Vagina (tissue), 2 donors: ENCODE measurements at places on chromosomes 1 and 21. TPM values are rescaled to one million over a fixed set of nuclear protein-coding genes. Genes with fewer than 3 reads are reported as not detected.

DNA sequence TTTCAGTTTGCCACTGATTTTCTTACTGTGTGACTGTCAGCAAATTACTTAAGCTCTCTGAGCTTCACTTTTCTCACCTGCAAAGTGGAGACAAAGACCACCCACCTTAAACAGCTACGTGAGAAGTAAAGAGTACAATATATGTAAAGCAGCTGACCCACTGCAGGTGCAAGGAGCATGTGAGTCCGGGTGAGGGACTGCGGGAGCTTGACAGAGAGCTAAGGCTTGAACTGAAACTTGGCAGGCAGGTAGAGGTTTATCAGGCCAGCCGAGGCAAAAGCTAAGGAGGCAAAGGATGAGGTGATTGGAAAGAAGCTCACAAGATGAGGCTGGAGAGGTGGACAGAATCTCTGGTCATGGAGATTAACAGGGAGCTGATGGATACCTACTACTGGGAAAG lies 36.6 kb downstream of the NIBAN1 start:
- DNase-seq, result no peak

DNA sequence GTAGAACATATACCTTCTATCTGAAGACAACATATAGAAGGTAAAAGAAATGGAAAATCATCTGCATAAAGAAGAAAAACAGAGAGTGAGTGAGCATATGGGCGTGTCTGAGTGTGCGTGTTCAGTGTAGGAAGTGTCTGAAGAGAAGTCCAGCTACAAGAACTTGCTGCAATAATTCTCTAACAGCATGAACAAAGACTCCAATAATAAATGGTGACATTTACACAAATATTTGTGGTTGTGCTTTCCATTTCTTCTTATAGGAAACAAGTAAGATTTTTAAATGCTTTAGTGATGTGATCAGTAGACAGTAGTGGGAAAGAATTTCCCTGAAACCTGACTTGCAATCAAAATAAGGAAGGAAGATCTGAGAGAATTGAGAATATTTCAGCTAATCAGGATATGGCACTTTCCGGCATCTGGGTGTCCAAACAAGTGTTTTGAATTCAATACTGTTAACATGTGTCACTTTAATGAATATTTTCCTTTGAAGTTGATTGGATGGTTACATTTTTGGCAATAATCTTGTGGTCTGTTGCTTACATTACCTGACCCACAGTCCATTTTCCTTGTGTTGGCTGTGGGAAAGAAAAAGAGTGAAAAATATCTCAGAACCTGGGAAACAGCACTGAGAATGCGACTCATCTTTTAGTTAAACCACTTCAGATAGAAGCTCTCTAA lies 154.0 kb downstream of the TGFB2 start:
- no peak for DNase-seq

DNA sequence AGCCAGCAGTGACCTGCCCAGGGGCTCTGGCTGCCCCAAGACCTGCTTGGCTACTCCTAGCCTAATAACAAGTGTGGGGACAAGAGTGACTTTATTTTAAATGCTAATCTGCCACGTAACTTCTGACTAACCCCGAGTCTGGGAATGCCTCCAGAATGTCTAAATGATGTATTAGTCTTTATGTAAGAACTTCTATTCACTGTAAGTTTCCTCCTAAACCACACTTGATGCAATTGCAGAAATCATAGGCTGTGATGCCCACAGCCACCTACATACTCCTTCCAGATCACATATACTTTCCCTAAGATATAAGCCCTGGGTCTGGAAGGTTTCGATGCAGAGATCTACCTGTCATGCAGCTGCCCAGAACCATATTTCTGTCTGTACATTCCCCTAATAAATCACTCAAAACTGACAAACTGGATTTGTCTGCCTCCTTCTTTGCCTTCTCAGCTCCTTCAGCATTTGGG lies 5.9 kb upstream of the VPS45 start:
- no peak for DNase-seq

DNA sequence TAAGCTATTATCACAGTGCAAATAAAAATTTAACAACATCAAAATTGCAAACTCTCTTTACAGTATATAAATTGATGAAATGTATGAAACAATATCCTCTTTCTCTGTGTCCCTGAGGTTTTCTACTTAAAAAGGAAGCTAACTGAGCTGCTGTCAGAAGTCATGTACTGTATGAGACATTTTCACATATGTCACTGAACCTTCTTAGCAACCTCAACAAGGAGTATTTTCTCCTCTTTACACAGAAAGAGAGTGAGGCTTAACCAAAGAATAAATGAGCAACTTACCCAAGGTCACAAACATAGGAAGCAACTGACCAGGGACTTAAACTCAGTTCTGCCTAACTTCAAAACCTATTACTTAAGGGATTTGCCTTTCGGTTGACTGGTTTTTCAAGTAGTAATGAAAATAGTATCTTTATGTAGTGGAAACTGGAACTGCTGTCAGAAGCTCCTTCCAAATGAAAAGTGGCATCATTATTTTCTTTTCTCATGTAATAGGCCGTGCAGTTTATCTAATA lies 288.9 kb downstream of the LRRIQ3 start:
- no peak for DNase-seq

DNA sequence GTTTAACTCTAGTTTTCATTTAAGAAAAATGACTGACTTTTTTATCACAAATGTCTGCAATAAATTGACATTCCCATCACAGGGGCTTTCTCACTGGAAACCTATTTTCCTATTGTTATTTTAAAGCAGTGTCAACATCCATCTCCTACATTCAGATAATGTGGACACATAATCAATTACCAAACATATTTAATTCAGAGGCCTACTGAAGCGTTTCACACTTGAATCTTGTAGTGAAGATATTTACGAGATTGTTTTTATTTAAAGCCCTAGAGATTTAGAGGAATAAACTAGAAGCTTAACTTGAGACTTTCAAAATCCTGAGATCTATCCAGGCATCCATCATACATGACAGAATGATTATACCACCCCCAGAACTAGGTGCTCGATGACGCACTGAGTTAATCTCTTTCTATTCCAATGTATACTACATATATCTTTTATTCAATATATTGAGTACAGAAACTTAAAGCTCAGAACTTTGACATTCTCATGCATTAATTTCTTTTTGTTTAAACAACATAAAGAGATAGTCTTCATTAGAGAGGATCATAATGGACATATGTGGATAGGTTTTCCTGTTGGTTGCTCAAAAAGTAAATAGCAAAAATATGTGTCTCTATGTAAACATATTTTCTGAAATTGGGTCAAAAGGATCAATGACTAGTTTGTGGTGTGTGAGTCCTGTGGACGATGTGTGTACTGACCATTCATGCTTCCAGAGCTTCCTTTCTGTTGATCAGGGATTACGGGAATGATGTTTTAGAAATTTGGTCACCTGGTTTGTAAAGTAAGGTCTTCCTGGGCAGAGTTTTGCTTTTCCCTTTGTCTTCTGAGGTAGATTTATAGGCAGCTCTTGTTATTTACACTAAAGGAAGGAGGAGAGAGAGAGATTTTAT lies 171.5 kb upstream of the HMCN1 start:
- DNase-seq, result no peak

DNA sequence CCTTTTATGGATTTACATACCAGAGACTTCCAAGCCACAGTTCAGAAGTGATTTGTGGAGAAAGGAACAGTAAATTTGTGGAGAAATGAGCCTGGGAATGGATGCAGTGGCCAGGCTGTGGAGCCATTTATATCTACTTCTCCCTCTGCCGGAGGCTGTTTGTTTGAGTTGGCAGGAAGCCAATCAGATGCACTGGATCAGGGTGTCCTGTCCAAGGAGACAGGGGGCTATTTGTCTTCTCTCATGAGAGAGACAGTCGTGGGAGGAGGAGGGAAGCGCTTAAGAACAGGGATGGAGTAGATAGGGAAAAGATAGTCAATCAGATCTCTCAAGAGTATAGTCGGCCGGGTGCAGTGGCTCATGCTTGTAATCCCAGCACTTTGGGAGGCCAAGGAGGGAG lies 2.8 kb upstream of the HAPLN2 start:
- DNase-seq, result no peak

DNA sequence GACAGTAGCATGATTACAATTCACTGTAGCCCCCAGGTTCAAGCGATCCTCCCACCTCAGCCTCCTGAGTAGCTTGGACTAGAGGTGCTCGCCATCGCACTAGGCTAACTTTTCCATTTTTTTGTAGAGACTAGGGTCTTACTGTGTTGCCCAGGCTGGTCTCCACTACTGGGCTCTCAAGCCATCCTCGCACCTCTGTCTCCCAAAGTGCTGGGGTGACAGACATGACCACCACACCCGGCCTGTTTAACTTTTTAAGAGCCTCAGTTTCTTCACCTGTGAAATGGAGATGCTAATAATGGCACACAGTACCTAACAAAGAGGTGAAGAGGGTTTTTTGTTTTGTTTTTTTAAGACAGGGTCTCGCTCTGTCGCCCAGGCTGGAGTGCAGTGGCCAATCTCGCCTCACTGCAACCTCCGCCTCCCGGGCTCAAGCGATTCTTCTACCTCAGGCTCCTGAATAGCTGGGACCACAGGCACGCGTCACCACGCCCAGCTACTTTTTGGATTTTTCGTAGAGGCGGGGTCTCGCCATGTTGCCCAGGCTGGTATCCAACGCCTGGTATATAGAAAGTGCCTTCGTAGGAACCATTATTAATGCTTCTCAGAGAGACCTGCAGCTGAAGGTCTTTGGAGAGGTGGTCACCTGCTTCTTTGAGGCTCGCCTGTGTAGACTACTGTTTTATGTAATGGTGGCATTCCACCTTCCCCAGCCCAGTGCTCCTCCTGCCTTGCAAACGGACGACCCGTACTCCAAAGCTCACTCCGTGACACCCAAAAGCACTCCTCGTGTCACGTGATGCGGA lies 567 bp downstream of the PMVK start:
- no peak for DNase-seq

DNA sequence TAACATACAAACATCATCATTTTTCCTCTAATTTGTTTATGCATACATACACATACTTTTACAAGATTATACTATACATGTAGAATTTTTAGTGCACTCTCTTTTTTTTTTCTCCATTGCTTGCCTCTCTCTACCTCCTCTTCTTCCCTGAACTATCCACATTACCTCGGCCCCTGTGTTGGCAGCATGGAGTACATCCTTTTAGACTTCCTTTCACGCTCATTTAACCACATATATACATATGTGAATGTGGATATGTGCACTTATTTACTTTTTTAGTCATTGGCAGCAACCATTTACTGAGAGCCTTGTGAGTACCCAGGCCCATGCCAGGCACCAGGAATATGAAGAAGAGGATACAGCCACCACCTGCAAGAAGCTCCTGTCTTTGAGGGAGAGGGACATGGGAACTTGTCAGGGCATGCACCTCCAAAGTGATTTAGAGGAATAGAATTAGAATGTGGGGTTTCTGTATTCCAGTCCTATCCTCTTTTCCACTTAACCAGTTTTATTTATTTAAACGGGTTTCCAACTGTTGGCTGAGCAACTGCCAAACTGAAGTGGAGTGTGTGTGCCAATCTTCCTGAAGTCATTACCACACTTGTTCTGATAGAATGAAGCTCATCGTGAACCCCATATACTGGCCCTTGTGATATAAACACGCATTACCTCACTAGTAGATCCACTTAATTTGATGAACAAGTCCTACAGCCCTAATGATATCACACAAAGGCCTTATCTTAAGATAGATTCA lies 212.6 kb downstream of the TNR start:
- no peak for DNase-seq

DNA sequence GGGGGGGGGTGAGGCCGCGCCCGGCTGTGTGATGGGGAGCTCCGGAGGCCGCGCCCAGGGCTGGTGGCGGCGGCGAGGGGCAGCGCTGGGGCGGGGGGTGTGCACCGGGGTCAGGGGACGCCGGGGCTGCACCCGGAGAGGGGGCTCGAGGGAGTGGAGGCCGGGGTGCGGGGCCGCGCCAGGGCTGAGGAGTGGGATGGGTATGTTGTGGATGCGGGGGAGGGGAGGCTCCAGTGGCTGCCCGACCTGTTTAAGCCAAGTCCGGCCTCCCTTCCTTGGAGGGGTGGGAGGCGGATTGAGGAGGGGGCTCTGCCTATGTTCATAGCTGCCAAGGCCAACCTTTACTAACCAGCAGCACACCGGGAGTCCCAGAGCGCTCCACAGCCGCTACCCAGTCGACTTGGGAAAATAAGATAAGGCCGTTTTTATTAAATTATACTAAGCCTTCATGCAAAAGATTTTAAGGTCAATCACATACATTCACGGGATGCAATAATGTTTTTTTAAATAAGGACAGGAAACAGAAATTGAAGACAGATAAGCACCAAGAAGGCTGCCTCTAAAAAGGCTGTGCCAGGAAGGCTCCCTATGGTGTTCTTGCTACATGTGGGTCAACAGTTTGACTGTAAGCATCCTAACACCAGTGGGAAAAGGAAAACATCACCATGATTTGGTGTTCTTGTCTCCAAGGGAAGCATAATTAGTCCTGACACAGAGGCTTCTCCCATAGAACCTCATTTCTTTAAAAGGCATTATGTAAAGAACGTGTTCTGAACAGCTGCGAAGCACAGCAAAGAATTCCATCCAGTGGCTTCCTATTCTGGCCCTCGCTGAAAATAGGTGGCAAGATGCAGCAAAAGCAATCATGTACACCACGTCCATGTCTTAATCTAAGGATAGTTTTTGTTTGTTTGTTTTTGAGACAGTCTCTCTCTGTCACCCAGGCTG lies 626 bp upstream of the HLCS start:
- no peak for DNase-seq

GRCh38 chr21:15514073-15514946 lies 215.5 kb upstream of the USP25 start:
- no peak for DNase-seq

LRRC3 gene
- 2.5 TPM for total RNA-seq

EXO1 gene
- 10.6 TPM for total RNA-seq

G0S2 gene
- total RNA-seq, result 187 TPM

TSPAN2 gene
- total RNA-seq, result 10.6 TPM

DNAJB4 gene
- 20.9 TPM for total RNA-seq

ERICH3 gene
- 0.49 TPM for total RNA-seq
